ENCODE measurements at places on chromosomes 4 and X.

- peak; percentile 76 for DNase-seq
Observed at GRCh38 chr4:122783301-122784215, 43.1 kb upstream of the FGF2 start.

GRCh38 chr4:96955691-96956090, 1115.8 kb downstream of the PDHA2 start:
- no peak for DNase-seq

- no peak for DNase-seq
Observed at GRCh38 chrX:48076343-48076742, 4.9 kb upstream of the ZNF630 start.

GRCh38 chr4:182922501-182923284, 5.5 kb upstream of the DCTD start:
- no peak for DNase-seq

GRCh38 chrX:150543230-150544155, 24.9 kb upstream of the MTM1 start:
- no peak for DNase-seq

DNA sequence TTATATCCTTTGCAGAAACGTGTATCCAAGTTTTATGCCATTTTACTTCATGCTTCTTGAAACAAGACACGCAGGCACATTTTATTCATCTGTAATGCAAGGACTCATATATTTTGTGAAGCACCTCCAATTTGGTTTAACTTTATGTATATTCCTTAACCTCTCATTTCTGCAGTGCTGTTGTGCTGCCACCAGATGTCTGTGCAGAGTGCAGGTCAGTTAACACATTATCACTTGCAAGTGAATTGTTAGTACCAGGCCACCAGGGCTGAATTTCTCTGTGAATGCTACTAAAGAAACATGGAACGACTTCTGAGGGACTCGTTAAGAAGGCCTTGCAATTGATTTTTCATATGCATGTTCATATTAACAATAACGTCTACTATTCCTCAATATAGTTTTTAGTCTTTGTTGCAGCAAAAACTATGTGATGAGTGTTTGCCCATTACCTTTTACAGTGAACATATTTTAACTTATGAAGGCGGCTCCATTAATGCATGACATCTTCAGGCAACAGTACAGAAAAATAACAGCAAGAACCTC, 770.3 kb downstream of the NLGN4X start:
- DNase-seq = peak; percentile 69

GRCh38 chr4:109406337-109406931, 27.2 kb upstream of the SEC24B start:
- DNase-seq = peak; percentile 66

GRCh38 chrX:130057209-130057608, 53.1 kb downstream of the ELF4 start:
- DNase-seq = no peak

- DNase-seq = peak; percentile 20
Observed at GRCh38 chrX:150879855-150880807, 18.3 kb downstream of the CD99L2 start.

GRCh38 chr4:22661443-22661842, 31.3 kb upstream of the GBA3 start:
- DNase-seq = no peak

- DNase-seq = no peak
Observed at GRCh38 chr4:137378821-137379220, 153.5 kb downstream of the PCDH18 start.

DNA sequence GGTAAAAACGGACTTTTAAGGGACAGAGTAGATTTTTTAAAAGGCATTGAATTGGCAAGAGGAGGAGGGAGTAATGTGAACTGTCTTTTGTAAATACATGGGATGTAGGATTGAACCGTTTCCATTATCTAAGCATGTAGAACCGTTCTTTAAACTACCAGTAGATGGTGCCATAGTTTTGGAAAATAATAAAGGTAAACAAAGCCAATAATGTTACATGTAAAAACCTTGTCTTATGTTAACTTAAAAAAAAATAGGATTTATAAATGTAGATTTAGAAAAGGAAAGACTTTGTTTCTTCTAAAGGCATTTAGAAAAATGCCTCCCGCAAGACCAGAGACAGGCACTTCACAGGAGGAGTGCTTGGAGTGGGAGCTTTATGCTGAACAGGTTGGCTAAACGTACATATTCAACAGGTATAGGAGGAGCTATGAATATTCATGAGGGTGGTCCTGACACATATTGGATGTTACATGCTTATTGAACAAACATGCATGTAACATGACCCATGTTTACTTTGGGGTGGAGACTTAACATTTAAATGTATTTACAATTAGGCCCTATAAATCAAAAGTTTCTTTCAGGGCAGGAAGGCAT, 45.5 kb upstream of the FAM241A start:
- DNase-seq = peak; percentile 79

DNA sequence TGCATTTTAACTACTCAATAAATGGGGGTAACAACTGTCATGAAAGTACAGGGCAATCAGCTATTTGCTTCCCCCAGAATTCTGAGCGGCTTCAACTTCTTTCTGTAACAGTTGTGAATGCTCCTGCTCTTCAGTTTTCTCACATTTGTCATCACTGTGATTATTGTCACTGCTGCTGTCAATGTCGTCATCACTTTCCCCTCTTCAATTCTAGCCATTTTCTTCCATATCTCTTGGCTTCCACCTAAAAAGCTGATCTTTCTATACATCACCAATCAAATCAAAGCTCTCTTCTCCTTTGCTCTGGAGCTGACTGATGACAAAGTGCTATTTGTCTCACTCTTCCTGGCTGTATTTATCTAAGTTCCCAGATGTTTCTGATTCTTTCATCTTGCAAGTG, 125.6 kb downstream of the COMMD8 start:
- DNase-seq = no peak

DNA sequence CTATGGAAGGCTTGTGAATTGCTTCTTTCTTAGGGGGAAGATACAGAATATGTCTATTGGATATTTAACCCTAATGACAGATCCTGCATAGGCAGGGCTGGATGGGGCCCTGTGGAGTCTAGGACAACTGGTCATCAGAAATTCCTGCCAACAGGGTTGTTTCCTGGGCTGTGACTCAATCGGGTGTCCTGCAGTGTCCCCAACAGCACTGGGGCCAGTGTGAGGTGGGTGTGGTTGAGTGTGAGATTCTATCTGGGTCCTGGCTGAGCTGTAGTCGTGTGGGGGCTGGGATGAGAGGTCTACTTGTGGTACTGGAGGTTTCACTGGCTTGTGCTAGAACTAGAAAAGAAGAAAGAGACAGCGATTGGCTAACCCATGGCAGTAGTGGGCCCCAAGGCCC, 87.3 kb upstream of the WDR1 start:
- DNase-seq = no peak

GRCh38 chr4:172683021-172683420, 485.6 kb upstream of the GALNT7 start:
- no peak for DNase-seq

DNA sequence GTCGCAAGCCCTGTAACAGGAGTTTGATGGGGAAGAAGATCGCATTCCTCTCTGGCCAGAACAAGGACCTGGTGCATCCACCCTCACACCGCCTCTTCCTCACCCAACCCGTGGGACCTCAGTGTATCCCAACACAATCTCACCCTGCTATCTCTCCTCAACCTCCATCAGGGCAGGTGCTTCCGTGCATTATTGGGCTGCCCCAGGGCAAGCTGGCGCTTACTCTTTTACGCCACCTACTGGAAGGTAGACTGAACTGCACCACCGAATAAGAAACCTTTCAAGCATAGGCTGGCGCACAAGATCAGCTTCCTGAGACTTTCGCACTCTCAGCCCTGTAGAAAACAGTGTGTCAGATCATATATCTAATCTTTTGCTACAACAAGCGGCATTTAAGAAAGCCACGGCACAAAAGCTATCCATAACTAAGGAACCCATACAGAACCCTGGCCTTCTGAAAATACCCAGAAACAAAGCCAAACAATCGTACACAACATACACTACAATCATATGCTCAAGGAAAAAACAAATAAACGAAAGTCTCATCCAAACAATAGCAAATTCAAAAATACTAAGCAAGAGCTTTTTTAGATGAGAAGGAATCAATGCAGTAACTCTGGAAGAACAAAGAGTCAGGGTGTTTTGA, 209.3 kb downstream of the UGT8 start:
- DNase-seq = no peak

- no peak for DNase-seq
Observed at GRCh38 chr4:143178923-143179322, 5.8 kb upstream of the USP38 start.

DNA sequence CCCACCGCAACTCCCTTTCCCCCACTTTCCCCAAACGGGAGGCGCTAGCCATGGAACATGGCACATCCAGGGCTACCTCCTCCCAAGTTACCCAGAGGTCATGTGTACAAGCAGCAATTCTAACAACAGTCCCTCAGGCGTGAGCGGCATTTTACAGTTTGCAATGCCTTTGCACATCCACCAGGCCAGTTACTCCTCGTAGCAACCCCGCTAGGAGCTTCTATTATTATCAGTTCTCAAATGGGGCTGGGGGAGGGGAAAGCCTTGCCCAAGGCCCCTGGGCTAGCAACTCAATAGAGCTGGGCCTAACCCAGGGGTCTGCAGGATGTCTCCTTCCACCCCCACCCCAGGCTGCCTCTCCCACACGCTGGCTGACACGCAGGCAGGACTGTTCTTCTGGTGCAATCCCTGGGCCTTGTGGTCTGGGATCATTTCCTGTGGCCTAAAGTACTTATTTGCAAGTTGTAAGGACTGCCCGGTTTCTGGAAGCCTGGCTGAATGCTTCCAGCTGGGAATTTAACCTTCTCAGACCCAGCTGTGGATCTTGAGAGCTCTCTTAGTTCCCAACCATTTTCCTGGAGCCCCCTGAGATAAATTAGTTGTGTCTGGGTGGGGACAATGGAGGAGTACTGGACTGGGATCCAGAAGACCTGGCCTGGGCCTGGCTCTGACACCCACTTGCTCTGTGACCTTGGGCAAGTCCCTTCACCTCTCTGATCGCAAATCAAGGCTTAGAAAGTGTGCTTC, 27.7 kb downstream of the PJA1 start:
- DNase-seq = no peak

DNA sequence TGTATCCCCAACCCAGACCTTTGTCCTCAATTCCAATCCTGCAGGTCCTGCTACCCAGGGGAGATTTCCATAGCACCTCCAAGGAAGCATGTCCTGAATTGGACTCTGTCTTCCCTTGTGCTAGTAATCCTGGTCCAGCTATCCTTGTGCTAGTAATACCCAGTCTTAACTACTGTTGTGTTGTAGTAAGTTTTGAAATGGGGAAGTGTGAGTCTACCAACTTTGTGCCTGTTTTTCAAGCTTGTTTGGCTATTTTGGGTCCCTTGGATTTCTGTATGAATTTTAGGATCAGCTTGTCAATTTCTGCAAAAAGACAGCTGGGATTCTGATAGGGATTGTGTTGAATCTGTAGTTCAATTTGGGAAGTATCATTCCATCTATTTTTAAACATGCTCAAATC, 51.4 kb downstream of the CD99L2 start:
- no peak for DNase-seq

- DNase-seq = no peak
Observed at GRCh38 chrX:21993265-21993664, 38.9 kb upstream of the PHEX start.

DNA sequence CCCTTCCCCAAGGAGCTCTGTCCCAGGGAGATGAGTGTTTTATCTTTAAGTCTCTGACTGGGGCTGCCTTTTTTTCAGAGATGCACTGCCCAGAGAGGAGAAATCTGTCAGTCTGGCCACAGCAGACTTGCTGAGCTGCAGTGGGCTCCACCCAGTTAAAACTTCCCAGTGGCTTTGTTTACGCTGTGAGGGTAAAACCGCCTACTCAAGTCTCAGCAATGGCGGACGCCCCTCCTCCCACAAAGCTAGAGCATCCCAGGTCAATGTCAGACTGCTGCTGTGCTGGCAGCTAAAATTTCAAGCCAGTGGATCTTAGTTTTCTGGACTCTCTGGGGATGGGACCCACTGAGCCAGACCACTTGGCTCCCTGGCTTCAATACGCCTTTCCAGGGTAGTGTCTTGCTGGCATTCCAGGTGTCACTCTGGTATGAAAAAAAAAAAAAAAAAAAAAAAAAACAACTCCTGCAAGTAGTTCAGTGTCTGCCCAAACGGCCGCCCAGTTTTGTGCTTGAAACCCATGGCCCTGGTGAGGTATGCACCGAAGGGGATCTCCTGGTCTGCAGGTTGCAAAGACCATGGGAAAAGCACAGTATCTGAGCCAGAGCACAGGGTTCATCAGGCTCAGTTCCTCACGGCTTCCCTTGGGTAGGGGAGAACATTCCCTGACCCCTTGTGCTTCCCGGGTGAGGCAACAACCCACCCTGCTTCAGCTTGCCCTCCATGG, 1616.1 kb upstream of the ADGRL3 start:
- no peak for DNase-seq

GRCh38 chr4:159237975-159238374, 135.1 kb downstream of the RAPGEF2 start:
- DNase-seq = no peak

GRCh38 chr4:8090744-8091301, 67.8 kb downstream of the ABLIM2 start:
- no peak for DNase-seq

DNA sequence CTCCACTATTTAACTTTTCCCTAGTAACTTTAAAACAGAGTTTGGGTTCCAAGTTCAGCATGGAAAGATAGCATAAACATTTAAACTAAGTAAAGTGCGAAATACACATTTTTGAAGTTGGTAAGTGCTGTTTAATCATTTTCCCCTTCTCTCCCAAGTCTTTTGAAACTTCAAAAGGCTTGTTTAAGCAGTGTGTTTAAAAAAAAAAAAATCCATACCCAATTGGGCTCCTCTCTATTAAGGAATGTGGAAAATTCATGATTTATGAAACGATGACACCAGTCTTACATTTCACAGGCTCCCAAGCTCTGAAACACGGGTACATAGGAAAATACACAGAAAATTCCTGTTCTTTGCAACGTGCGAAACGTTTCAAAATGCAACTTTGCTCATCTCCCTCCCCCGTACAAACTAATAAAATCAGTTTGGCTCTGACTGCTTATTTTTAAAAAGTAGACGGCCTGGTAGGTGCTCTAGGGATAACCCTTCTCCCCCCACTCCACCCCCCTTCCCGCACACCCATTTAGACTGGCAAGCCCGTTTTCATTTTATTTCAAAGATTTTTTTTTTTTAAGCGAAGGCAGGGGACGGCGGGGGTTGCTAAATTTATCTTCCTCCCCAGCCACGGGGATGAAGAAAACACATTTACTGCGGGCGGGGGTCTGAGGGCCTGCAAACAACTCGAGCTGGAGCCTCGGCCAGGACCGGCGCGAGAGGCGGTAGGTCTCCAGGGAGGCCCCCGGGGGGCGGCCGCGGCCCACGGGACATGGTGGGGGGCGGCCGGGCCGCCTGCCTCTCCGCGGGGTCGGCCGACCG, 786 bp upstream of the ZFX start:
- peak; percentile 55 for DNase-seq

DNA sequence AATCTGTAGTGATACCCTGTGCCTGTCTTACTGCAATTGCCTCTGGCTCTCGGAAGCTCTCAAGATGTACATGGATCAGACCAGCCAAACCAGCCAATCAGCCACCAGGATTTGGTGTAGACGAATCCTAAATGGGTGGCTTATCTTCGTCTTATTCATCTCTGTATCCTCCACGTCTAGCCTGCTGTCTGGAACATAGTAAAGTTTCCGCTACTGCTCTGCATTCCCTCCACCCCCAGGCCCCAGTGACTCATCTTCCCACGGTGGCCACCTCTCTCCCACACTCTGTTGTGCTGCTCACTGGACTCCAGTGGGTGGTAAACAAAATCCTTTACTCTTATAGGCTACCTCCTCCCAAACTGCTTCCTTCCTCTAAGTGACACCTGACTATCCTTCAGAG, 37.8 kb downstream of the SEPTIN6 start:
- DNase-seq = peak; percentile 38
